ENCODE measurements at places on chromosomes 2 and 18.

- no peak for DNase-seq
Observed at GRCh38 chr2:28367667-28368356, 24.8 kb upstream of the FOSL2 start.

- no peak for DNase-seq
Observed at GRCh38 chr2:136342138-136342537, 224.2 kb upstream of the CXCR4 start.

- DNase-seq = no peak
Observed at GRCh38 chr18:74234326-74235171, 57.2 kb downstream of the CYB5A start.

- DNase-seq = no peak
Observed at GRCh38 chr2:224263571-224264043, 138.3 kb downstream of the FAM124B start.

DNA sequence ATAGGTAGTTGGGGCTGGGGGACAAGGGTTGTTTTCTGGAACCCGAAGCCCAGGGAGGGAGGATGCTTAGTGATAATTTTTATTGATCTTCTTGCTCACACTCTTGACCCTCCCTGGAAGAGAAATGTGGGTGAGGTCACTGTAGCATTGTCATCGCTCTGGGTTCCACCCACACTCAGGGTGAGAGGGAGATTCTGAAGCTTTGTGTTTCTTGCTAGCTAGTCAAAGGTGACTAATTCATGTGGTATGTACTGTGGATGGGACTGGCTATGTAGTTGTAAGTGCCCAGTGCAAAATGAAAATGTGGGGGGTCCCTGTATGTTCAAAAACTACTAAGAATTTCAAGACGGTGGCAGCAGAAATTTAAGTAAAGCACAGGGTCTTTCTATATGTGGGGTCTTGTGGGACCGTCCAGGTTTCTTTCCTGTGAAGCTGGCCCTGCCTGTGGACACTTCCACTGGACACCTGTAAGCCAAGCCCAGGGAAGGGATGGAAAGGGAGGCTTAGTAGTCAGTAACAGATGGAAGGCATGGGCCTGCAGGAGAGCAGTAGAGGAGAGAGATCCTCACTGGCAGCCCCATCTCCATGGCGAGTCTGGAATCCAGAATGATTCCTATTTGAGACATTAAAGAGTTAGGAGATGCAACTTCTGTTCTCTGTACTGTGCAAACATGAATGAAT, 35.0 kb downstream of the TSN start:
- no peak for DNase-seq
